ENCODE measurements at places on chromosomes 2 and 18.
A peak's percentile ranks its signal among the peaks of the same experiment; 100 is the strongest.

DNA sequence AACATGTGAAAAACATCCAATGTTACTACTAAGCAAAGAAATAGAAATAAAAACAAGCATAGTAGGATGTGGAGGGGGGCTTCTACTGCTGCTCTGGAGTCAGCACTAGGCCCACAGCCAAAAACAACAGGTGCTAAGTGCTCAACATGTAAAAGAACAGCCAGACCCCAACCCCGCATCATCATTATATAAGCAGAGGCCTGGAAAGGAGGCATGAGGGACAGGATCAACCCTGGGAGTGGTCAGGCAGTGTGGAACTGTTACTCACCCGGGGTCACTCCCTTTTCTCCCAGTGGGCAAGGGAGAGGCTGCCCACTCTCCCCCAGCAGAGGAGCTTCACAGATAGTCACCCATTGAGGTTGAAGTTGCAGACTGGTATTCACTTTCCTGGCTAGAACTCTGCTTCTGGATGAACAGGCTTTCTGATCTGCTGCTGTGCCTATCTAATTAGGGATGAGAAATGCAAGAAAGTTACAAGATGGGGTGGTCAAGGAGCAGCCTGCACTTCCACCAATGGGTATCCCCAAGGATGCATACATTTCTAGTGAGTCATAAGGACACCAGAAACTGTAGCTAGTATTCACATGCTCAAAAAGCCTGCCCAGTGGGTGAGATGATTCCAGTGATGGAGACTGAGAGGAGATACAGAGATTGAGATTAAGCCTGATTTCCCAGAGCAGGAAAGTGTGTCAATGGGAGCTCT, 480.1 kb upstream of the TCF4 start:
- DNase-seq, result peak; percentile 25

- DNase-seq, result no peak
Observed at GRCh38 chr18:61608316-61608715, 275.1 kb downstream of the CDH20 start.

- no peak for DNase-seq
Observed at GRCh38 chr18:7749510-7749981, 182.4 kb downstream of the PTPRM start.

DNA sequence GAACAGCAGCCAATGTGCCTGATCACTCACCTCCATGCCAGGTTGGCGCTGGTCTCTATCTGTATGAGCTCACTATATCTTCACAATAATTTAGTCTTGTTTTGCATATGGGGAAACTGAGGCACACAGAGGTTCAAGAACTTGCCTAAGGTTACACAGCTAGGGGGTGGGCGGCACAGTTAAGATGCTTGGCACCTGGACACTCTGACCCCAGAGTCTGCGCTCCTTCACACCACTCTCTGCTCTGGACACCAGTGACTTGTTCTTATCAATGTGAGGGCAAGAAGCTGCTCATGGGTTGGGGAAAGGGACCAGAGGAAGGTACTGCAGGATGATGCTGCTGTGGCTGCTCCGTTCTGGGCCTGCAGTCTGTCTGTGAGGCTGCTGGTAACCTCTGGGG, 27.1 kb downstream of the FBLN7 start:
- no peak for DNase-seq

GRCh38 chr18:74514860-74515495, 18.8 kb downstream of the CNDP2 start:
- DNase-seq, result no peak

GRCh38 chr2:32849456-32850194, 97.1 kb upstream of the LTBP1 start:
- no peak for DNase-seq

DNA sequence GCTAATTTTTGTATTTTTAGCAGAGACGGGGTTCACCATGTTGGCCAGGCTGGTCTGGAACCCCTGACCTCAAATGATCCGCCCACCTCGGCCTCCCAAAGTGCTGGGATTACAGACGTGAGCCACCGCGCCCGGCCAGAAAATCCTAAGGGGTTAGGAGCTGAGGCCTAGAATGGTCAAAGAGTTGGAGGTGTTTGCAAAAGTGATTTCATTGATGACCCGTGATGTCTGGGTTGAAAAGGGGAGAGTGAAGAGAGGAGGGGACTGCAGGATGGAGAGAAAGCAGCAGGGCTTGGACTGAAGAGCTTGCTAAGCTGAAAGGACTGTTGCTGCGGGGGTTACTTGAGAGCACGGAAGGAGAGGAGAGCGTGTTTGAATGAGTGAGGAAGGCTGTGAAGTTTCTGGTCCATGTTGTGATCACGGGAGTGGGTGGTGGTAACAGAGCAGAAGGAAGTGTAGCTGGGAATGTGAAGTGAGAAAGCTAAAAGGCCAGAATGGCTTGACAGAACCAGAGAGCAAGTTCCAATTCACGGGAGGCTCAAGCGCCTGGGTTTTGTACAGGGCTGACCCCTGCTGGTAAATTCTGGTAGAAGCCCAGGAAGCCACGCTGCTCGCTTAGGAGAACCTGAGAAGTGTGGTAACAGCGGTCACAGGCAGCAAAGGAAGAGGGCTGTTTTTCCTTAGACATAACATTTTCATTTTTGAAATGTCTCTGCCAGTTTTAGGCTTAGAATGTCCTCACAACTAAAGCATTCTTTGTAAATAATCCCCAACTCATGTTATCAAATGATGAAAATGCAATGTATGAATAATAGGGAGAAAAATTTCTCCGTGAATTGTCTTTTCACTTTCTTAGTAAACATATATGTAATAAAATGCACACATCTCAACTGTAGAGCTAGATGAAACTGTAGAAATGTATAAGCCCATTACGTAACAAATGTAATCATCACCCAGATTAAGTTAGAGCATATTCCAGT, 40.5 kb upstream of the ACTR2 start:
- peak; percentile 54 for DNase-seq

DNA sequence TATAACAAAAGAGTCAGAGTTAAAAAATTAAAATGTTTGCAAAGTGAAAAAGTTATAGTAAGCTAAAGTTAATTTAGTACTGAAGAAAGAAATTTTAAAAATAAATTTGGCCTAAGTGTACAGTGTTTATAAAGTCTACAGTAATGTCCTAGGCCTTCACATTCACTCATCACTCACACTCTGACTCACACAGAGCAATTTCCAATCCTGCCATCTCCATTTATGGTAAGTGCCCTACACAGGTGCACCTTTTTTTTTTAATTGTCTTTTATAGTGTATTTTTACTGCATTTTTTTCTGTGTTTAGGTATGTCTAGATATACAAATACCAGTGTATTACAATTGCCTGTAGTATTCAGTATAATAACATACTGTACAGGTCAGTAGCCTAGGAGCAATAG, 562.9 kb downstream of the PIK3C3 start:
- DNase-seq, result no peak

DNA sequence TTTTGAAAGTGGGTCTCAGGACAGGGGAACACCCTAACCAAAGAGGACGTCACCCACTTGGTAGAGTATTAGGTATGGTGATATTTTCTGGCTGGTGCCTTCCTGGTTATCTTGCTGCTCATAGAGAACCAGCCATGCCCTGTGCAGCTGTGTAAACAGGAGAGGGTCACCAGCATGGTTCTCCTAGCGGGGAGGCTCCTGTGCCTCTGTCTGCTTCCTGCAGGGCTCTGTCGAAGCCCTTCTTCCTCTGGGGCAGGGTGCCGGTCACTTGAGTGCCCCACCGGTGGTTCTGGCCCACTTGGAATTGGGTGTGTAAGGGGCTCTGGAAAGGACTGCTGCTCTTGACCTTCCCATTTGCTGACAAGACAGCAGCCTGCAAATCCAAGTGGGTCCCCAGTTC, 131.6 kb upstream of the MSH6 start:
- DNase-seq, result no peak

DNA sequence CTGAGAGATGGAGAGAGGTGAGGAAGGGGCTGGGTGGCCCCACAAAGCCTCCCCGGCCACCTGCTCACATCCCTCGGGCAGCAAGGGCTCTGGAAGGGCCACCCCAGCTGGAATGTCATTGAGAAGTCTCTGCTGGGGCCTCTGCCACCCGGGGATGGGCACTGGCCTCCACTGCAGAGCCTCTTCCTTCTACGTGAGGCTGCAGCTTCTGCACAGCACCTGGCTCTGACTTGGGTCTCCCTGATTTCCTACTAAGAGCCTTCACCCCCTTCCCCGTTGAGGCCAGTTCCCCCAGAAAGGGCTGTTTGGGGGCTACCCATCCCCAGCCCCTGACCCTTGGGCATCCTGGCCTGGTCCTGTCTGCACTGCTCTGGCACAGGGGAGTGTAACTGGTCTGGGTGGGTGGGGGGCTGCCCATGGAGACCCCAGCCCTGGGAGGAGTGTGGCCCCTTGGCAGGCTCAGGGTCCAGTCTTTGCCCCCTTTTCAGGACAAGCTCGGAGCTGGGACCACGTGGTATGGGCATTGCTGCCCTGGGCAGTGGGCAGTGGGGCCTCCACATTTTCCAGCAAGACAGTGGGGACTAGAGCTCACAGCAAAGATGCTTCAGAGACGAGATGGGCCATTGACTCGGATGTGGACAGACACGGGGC, 5.6 kb downstream of the PDCD1 start:
- no peak for DNase-seq

- DNase-seq, result no peak
Observed at GRCh38 chr2:238515377-238515776, 88.7 kb downstream of the ASB1 start.

DNA sequence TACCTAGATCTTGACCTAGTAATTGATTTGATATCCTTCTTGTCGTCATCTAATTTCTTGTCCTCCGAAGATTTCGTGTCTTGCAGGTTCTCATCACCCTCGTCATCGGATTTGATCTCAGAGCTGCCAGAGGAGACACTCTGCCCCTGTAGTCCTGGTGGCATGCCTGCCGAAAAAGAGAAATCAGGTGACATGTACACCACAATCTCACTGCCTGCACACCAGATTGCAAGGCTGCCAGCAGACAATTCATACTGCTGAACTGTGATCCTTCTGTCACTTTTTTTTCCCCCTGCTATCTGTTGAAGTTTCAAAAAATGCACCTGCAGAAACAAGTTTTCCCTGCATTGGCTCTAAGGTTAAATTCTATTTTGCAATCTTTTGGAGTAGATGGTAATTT, 273.2 kb upstream of the CCDC68 start:
- no peak for DNase-seq

GRCh38 chr2:72892506-72893173, 5.4 kb downstream of the SPR start:
- DNase-seq, result peak; percentile 45

GRCh38 chr18:75639472-75639831, 211.9 kb upstream of the SMIM21 start:
- no peak for DNase-seq

DNA sequence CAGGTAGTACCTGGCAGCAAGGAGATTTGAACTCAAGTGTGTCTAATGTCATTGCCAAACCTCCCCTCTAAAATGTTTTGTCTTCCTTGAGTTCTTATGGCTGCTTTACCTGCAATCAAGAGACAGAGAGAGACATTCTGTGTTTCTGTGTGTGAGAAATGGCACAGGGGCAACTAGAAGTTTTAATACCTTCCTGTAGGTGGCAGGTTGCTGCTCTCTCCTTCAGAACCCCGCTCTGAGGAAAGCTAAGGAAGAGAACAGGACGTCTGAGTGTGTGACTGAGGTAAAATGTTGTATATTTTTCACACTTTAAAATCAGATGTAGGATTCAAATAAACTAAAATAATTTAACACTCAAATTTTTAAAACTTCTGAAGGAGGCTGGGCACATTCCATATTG, 19.2 kb downstream of the DTNA start:
- DNase-seq, result no peak

DNA sequence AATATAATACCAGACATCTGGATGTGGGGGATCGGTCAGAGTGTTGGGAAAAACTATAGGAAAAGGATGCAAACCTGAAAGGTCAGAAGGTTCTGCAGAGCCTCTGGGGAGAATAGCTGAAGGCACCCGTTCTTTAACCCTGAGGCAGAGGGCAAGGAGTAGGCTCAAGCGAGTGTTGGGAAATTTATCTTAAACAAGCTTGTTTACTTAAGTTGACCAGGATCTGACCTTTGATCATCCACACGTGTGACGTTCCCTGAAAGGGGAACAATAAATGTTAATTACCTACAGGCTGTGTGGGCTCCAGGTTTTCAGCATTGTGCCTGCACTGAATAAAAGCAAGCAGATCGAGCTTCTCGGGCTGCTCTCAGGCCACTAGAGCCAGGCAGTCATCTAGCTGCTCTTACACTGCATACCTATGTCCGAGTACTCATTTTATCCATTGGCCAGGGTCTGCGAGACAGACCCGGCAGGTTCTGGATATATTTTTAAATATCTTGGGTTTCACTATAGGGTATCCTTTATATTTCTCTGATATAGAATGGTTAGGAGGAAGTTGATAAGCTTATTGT, 400.6 kb upstream of the CHST9 start:
- DNase-seq, result no peak

DNA sequence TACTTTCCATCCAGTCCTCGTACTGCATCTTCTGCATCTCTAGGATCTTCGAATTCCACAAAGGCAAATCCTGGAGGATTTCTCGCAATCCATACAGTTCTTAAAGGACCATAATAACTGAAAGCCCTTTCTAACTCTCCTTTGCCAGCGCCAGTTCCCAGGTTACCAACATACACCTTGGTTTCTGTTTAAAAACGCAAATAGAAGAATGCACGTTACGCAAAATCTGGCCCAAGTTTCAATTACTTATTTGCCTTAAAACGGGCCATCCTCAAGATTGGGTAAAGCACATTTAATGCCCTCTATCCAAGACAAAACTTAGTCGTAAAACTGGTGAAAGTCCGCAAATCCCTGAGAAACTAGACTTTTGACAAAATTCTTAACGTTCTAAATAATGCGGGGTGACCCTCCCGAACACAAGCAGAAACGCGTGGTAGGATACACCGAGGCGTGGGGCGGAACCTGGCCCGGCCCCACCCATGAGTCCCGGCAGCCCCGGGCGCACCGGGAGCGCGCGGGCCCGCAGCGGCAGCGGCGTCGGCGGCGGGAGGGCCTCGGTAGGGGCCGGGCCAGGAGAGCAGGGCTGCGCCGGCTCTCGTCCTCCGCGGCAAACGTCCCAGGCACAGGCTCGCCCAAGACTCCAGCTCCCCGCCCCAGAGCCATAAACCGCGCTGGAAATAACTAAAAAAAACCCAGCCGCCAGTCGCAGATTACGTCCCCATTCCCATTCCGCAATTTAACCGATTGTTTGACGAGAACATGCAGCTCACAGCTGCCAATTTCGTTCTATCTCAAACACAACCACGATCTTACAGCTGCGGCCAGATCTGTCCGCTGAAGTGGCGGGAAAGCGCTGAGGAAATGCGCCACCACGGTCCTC, 910 bp downstream of the SRSF7 start:
- no peak for DNase-seq

- DNase-seq, result no peak
Observed at GRCh38 chr2:126253669-126254068, 402.3 kb upstream of the GYPC start.

- no peak for DNase-seq
Observed at GRCh38 chr2:26255759-26256384, 11.1 kb downstream of the HADHB start.

GRCh38 chr2:37323176-37323780, 1.4 kb downstream of the PRKD3 start:
- DNase-seq, result no peak
